ENCODE measurements at places on chromosomes 4 and X.

DNA sequence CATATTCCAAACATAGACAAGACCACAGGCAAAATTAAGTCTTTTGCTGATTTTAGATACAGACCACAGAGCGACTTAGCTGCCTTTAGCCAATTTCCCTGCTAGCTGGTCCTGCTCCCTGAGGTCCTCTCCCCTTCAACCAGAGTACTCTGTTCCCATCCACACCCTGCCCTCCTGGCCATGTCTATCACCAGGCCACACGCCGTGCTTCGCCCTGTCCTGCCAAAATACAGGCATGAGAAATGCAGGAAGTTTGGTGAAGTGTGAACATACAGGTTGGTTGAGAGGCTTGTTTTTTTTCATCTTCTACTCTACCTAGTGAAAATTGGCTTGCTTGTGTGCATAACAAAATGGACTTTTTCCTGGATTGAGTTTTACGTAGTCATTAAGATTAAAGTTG, 226.2 kb upstream of the TENM3 start:
- peak overlapping the region; percentile 73 for H3K27ac ChIP-seq
- no peak overlapping the region for H3K4me3 ChIP-seq
- no peaks in the 10 kb centered on the region for H3K27me3 ChIP-seq
- DNase-seq = no peak
- H3K36me3 ChIP-seq = no peaks in the 10 kb centered on the region

DNA sequence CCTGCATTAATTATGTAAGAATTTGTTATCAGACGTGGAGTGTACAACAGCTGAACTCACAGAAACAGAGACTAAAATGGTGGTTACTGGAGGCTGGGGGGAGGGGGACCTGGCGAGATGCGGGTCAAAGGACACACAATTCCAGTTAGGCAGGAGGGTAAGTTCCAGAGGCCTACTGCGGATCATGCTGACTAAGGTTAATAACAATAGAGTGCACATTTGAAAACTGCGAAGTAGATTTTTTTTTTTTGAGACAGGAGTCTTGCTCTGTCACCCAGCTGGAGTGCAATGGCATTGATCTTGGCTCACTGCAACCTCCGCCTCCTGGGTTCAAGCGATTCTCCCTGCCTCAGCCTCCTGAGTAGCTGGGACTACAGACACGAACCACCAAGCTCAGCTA, 7.6 kb downstream of the AGA start:
- H3K4me3 ChIP-seq = no peak overlapping the region
- no peaks in the 10 kb centered on the region for H3K4me1 ChIP-seq
- peaks cover 23% of the 10 kb centered on the region for H3K36me3 ChIP-seq

- H3K4me1 ChIP-seq = no peaks in the 10 kb centered on the region
- H3K27ac ChIP-seq = no peak overlapping the region
- H3K4me3 ChIP-seq = no peak overlapping the region
- H3K36me3 ChIP-seq = no peaks in the 10 kb centered on the region
Measured at GRCh38 chr4:114435116-114435515, 163.5 kb upstream of the UGT8 start.

DNA sequence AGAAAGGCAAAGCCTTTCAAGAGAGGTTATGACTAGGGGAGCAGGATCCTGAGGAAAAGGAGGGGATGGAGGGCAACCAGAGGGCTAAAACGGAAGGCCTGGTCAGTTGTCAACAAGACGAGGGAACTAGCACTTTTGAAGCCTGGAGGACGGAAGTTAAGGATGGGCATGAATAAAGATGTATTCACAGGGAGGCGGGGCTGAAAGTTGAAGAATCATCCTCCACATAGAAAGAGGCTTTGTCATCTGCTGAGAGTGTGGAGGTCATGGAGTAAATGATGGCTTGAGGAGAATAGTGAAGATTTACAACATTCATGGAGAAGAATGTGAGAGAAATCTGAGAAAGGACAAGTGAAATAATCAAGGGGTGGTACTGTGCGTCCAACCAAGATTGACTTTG, 137.5 kb downstream of the MAGEB17 start:
- DNase-seq = no peak
- H3K4me3 ChIP-seq = no peak overlapping the region
- no peak overlapping the region for H3K27ac ChIP-seq
- no peaks in the 10 kb centered on the region for H3K27me3 ChIP-seq
- H3K4me1 ChIP-seq = peaks cover 6% of the 10 kb centered on the region

- DNase-seq = no peak
- no peak overlapping the region for H3K27ac ChIP-seq
- no peak overlapping the region for H3K4me3 ChIP-seq
Measured at GRCh38 chrX:136759968-136760367, 20.8 kb downstream of the ARHGEF6 start.

DNA sequence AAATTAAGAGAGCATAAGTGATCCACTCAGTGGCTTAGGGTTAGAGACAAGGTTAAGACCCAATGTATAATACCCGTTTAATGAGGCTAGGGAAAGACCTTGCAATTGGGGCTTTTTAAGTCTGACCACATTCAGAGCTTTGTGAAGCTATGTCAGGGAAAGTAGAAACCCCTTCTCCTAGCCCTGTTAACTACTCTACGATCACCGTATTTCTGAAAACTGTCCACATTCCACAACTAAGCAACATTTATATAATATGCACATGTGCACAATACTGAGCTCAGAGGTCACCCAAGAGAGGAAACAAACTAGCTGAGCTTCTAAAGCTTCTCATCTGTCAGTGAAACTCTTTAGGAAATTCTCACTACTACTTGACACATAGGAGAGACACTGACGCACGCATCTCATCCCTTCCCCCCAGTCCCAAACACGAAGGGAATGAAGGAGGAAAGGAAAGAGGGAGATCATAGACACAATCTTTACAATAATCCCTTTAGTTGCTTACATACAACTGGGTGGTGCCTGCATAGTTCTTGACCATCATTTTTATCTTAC, 56.2 kb downstream of the METTL14 start:
- H3K27me3 ChIP-seq = no peaks in the 10 kb centered on the region
- H3K27ac ChIP-seq = no peak overlapping the region
- no peak for DNase-seq
- no peaks in the 10 kb centered on the region for H3K4me1 ChIP-seq
- H3K36me3 ChIP-seq = peaks cover 6% of the 10 kb centered on the region
